ENCODE measurements at places on chromosomes 2 and 18. TPM values are rescaled to one million over a fixed set of nuclear protein-coding genes. Genes with fewer than 3 reads are reported as not detected.

HOXD3 gene
- 3.3 TPM for polyA plus RNA-seq

TSPYL6 gene
- polyA plus RNA-seq: not detected

DNA sequence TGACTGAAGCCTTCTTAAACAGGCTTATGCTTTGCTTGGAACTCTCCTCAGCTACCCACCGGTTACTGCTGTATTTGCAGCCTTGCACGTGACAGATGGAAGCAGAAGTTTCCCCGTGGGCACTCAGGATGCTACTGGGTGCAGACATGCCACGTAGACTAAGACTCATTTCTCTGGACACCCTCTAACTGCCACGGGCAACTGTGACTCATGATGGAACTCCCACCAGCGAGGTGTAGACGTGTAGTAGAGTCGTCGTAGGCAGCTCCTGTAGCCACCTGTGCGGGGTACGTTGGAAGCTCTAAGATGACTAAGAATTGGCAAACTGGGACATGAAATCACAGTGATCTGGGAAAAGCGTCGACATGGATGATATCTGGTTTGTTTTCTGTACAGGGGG is 27.5 kb downstream of the TSHZ1 start:
- DNase-seq: no peak

POTEJ gene
- polyA plus RNA-seq: 0.03 TPM

- no peak for DNase-seq
These were observed 57.4 kb upstream of the APCDD1 start for GRCh38 chr18:10397004-10397403.

DNA sequence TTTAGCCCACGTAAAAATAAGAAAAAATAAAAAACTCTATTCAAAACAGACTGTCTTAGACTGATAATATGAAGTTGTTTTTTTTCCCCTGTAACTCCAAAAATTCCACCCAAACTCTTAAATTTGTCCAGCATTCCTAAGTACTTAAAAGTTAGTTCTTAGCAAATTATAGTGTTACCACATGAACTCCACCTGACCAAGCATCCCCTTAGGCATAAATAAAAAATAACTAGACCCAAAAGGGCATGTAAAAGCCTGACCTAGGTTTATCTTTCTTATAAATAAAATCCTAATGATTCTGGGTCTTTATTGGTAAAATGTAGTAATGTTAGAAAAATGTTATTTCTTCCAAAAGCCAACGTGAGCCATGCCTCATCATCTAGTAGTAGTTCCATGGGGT is 54.3 kb downstream of the TTC21B start:
- no peak for DNase-seq

DNA sequence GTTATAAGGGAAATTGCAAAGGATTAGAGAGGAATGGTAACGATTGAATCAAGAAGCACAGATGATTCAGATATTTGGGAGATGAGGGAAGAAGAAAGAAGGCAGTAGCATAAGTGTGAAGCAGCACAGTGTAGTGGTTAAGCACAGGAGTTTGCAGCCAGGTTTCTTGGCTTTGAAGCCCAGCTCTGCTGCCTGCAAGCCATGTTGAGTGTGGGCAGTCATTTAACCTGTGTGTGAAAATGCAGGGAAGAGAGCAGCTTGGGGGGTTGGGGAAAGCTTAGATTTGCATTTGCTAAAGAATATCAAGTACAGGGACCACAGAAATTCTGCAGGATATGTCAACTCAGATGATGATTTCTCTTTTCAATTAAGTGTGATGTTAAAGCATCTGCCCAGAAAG is 21.5 kb upstream of the RBMS1 start:
- no peak for DNase-seq

DNA sequence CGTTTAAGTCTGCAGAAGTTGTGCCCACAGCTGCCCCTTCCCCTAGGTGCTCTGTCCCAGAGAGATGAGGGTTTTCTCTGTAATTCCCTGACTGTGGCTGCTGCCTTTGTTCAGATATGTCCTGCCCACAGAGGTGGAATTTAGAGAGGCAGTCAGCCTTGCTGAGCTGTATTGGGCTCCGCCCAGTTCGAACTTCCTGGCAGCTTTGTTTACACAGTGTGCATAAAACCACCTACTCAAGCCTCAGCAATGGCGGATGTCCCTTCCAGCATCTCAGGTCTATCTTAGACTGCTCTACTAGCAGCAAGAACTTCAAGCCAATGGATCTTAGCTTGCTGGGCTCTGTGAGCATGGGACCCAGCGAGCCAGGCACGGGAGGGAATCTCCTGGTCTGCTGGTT is 48.1 kb downstream of the LHCGR start:
- DNase-seq: no peak

GRCh38 chr2:33412920-33413319 is 63.5 kb upstream of the RASGRP3 start:
- peak; percentile 82 for DNase-seq

- no peak for DNase-seq
These were observed 56.5 kb upstream of the PAPOLG start for GRCh38 chr2:60699617-60700016.

DNA sequence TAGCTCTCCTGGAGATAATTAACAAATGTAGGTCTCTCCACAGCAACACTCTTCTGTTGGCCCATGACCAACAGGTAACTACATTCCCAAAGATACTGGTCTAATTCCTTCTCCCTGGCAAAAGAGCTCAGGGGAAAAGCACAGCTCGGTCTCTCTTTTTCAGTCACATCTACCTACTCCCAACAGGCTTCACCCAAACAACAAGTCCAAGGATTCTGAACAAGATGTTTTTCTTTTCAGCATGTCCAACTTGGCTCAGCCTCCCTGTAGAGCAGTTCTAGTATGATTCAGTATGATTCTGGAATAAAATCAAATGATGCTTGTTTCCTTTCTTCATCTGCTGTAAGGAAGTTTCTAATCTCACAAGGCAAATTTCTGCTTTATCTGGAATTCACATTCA is 1704.8 kb upstream of the PIK3C3 start:
- DNase-seq: no peak
